ENCODE measurements at places on chromosomes 6 and 20. TPM values are rescaled to one million over a fixed set of nuclear protein-coding genes. Genes with fewer than 3 reads are reported as not detected.

CAGE1 gene
- total RNA-seq, result not detected

- DNase-seq, result no peak
Observed at GRCh38 chr6:31882344-31882743, 3.5 kb upstream of the SLC44A4 start.

DNA sequence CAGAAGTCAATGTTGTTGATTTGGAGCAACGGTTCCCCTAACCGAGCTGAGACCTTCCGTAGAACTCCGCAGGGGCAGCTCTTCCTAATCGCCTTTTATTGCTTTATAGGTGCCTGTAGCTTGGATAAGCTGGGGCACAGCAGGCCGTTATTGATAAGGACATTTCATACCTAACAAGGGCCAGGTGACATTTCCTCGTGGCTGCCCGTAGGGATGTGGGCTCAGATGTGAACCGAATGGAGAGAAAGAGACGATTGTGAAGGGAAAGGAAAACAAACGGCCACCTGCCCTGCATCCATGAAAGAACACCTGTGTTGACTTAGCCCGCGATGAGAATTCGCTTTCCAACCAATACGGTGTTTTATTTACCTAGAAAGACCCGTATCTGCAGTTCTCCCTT is 53.3 kb upstream of the DACT2 start:
- DNase-seq, result no peak

DNA sequence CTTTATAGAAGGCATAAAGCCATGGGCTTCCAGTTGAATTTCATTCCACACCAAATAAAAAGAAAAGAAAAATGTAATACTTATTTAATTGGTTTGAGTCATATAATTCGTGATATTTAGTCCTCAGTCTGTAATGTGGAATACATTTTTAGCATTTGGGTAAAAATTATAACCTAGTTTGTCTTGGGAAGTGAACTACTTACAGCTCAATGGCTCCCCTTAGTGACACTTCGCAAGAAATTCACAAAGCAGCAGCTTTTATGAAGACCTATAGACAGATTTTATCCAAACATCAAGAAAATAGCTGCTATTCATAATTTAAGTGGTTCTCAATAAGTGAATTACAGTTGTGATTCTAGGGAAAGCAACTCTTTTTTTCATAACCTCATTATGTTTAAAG is 72.1 kb downstream of the RSPO3 start:
- DNase-seq, result no peak

DNA sequence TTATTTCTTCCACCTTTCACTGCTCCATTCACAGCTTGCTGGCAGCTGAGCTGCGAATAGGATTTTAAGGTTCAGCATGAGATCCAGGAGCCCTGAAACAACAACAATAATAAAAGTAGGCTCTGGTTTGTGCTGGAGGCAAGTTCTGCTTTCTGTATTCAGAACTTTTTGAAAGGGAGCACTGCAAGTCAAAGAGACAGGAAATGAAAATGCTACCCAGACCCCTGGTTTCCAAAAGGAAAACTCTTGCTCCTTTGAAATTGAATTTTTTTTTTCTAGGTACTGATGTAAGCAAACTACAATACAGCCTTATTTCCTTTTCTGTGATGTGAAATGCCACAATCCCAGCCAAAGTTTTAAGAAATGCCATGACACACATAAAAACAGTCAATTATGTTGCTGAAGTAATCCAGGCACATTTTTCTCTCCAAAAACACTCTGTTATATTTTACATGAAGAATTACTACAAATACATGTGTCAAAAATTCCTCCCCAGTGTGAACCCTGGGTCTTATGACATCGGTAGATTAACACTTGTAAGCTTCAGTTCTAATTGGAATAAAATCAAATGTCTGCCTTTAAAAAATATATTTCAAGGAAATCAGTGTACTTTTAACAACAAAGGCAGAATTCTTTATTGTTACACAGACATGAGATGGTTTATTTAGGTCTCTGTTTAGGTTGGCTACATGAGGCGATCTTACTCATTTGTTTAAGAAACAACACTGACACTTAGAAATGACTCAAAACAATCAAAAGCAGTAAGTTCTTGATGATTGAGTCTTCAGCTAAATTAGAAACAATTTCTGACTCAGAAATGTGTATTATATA is 656.7 kb downstream of the EPHA7 start:
- DNase-seq, result no peak

IMPG1 gene
- not detected for total RNA-seq

All from ovary (tissue), 10 donors.